A549 treated with Hydrocortisone at 1 μM for 4 hours (cell line): ENCODE measurements at places on chromosomes 5 and 9. TPM values are rescaled to one million over a fixed set of nuclear protein-coding genes. Genes with fewer than 3 reads are reported as not detected.

C9orf50 gene
- 0.08 TPM in 1 of 5 replicates, not detected in the others for total RNA-seq

RNF224 gene
- 0.07 to 0.24 TPM (median 0.14 TPM) in 5 replicates for total RNA-seq

MAT2B gene
- total RNA-seq: 41.0 to 52.8 TPM (median 45.6 TPM) in 5 replicates

MSX2 gene
- 3.1 to 5.0 TPM (median 4.3 TPM) in 5 replicates for total RNA-seq

KLHL3 gene
- total RNA-seq: 0.11 to 0.44 TPM (median 0.18 TPM) in 5 replicates

RETREG1 gene
- total RNA-seq: 2.6 to 4.7 TPM (median 3.6 TPM) in 5 replicates

FOXD4 gene
- total RNA-seq: 0.23 to 0.55 TPM (median 0.44 TPM) in 5 replicates

UGT3A1 gene
- not detected in 5 replicates for total RNA-seq

SPINK6 gene
- total RNA-seq: 0.37 to 0.73 TPM (median 0.45 TPM) in 5 replicates

OMD gene
- not detected in 5 replicates for total RNA-seq

OSMR gene
- 47.0 to 75.5 TPM (median 65.4 TPM) in 5 replicates for total RNA-seq

MARCHF11 gene
- not detected in 5 replicates for total RNA-seq

NIM1K gene
- 0.24 to 0.30 TPM (median 0.28 TPM) in 5 replicates for total RNA-seq

REEP5 gene
- 126 to 168 TPM (median 153 TPM) in 5 replicates for total RNA-seq

MSMP gene
- total RNA-seq: 0.40 to 0.58 TPM in 2 of 5 replicates, not detected in the others

SLC6A18 gene
- total RNA-seq: not detected in 5 replicates

ZFP2 gene
- total RNA-seq: 0.06 TPM in 1 of 5 replicates, not detected in the others

MOB3B gene
- total RNA-seq: 8.7 to 14.4 TPM (median 10.6 TPM) in 5 replicates

NOXA1 gene
- total RNA-seq: 0.79 to 1.8 TPM (median 1.7 TPM) in 5 replicates

PTGS1 gene
- total RNA-seq: 1.5 to 1.8 TPM (median 1.5 TPM) in 5 replicates

PALM2AKAP2 gene
- total RNA-seq: 0.16 to 0.47 TPM (median 0.30 TPM) in 5 replicates

ENTPD8 gene
- 0.09 to 0.24 TPM (median 0.14 TPM) in 5 replicates for total RNA-seq

TMEM232 gene
- 0.20 TPM in 2 of 5 replicates, not detected in the others for total RNA-seq

GRM6 gene
- total RNA-seq: not detected in 5 replicates

ADAMTS2 gene
- 0.05 to 0.10 TPM (median 0.09 TPM) in 4 of 5 replicates, not detected in the other for total RNA-seq

UBE2D2 gene
- total RNA-seq: 124 to 176 TPM (median 169 TPM) in 5 replicates

DAPK1 gene
- total RNA-seq: 15.6 to 28.8 TPM (median 24.0 TPM) in 5 replicates

GPR151 gene
- total RNA-seq: not detected in 5 replicates

GRIN3A gene
- not detected in 5 replicates for total RNA-seq

PRR16 gene
- 0.07 to 0.16 TPM in 2 of 5 replicates, not detected in the others for total RNA-seq

IL4 gene
- total RNA-seq: not detected in 5 replicates

SLC6A3 gene
- 0.62 to 0.97 TPM (median 0.75 TPM) in 5 replicates for total RNA-seq

POLR3G gene
- 12.7 to 19.8 TPM (median 15.8 TPM) in 5 replicates for total RNA-seq

WNT8A gene
- not detected in 5 replicates for total RNA-seq

NDUFS4 gene
- total RNA-seq: 108 to 119 TPM (median 111 TPM) in 5 replicates

OR1L6 gene
- not detected in 5 replicates for total RNA-seq

NR4A3 gene
- 1.7 to 2.3 TPM (median 2.0 TPM) in 5 replicates for total RNA-seq

PCDHGA8 gene
- 0.02 to 0.05 TPM (median 0.05 TPM) in 3 of 5 replicates, not detected in the others for total RNA-seq

RGS7BP gene
- not detected in 5 replicates for total RNA-seq

MAMDC4 gene
- 2.6 to 4.2 TPM (median 4.0 TPM) in 5 replicates for total RNA-seq

GNE gene
- 11.6 to 17.7 TPM (median 14.6 TPM) in 5 replicates for total RNA-seq

LRRC70 gene
- 0.08 to 0.22 TPM (median 0.15 TPM) in 3 of 5 replicates, not detected in the others for total RNA-seq

WNK2 gene
- 5.6 to 6.5 TPM (median 6.4 TPM) in 5 replicates for total RNA-seq

TCF7 gene
- 9.7 to 11.2 TPM (median 11.1 TPM) in 5 replicates for total RNA-seq

CCDC127 gene
- total RNA-seq: 5.9 to 6.5 TPM (median 6.3 TPM) in 5 replicates

GDNF gene
- 0.02 to 0.07 TPM (median 0.04 TPM) in 4 of 5 replicates, not detected in the other for total RNA-seq

DAB2 gene
- total RNA-seq: 6.3 to 9.5 TPM (median 7.5 TPM) in 5 replicates

VPS13A gene
- 6.7 to 11.1 TPM (median 9.7 TPM) in 5 replicates for total RNA-seq
